Activated T-helper 1 cell treated with anti-CD3 and anti-CD28 coated beads, Interleukin-12 subunit alpha, Interleukin-12 subunit beta, Interleukin-2, Interleukin-4 antibody, amounts not matched to agents 30 ng/mL and 10 ng/mL and 1 ng/mL, durations not matched to agents 14 hours and 24 hours and 36 hours (primary cell): ENCODE measurements at places on chromosomes 3 and 15.

GRCh38 chr3:122615303-122615702 lies 37.9 kb downstream of the PARP15 start:
- no peaks in the 10 kb centered on the region for H3K27me3 ChIP-seq
- H3K27ac ChIP-seq, result no peak overlapping the region
- peaks cover 49% of the 10 kb centered on the region for H3K36me3 ChIP-seq
- peaks cover 6% of the 10 kb centered on the region for H3K4me1 ChIP-seq
- DNase-seq, result no peak

- H3K36me3 ChIP-seq, result no peaks in the 10 kb centered on the region
- H3K27me3 ChIP-seq, result peaks cover 6% of the 10 kb centered on the region
- DNase-seq, result no peak
- H3K4me3 ChIP-seq, result no peak overlapping the region
- H3K27ac ChIP-seq, result no peak overlapping the region
These were observed 13.2 kb upstream of the DNAJA4 start for GRCh38 chr15:78251136-78251535.

GRCh38 chr15:72197460-72198355 lies at the start of gene GRAMD2A:
Gene GRAMD2A, minus strand, starts transcription at chr15:72197787.
- DNase-seq, result no peak
- peaks cover 25% of the 10 kb centered on the region for H3K4me1 ChIP-seq
- H3K27ac ChIP-seq, result peak within 1 kb of the TSS; percentile 74
- peaks cover 33% of the 10 kb centered on the region for H3K36me3 ChIP-seq

GRCh38 chr3:117748131-117748530 lies 1038.6 kb downstream of the TUSC7 start:
- DNase-seq, result no peak
- H3K27me3 ChIP-seq, result no peaks in the 10 kb centered on the region
- H3K36me3 ChIP-seq, result no peaks in the 10 kb centered on the region
- H3K27ac ChIP-seq, result no peak overlapping the region
- H3K4me1 ChIP-seq, result no peaks in the 10 kb centered on the region

GRCh38 chr15:47565949-47566348 lies 151.4 kb upstream of the SEMA6D start:
- no peak overlapping the region for H3K27ac ChIP-seq
- H3K4me1 ChIP-seq, result no peaks in the 10 kb centered on the region
- no peak overlapping the region for H3K4me3 ChIP-seq
- H3K27me3 ChIP-seq, result no peaks in the 10 kb centered on the region

DNA sequence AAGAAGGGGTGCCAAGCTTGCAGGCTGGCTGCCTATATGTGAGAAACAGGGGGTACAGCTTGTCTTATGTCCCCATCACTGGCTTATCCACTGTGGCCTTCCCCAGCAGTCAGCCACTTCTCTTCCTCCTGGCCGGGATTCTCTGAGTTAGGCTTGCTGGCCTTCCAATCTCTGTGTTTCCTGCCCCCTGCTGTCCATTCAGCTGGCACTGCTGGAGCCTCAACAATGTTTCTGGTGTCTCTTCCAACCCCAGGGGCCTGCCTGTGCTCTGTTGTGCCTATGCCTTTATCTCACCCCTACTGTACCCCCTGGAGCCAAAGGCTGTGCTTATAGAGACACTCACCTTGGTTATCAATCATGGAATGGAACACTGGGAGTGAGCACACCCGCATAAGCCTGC lies 36.5 kb downstream of the ANAPC13 start:
- no peaks in the 10 kb centered on the region for H3K36me3 ChIP-seq
- DNase-seq, result no peak
- H3K27me3 ChIP-seq, result peaks cover 29% of the 10 kb centered on the region

DNA sequence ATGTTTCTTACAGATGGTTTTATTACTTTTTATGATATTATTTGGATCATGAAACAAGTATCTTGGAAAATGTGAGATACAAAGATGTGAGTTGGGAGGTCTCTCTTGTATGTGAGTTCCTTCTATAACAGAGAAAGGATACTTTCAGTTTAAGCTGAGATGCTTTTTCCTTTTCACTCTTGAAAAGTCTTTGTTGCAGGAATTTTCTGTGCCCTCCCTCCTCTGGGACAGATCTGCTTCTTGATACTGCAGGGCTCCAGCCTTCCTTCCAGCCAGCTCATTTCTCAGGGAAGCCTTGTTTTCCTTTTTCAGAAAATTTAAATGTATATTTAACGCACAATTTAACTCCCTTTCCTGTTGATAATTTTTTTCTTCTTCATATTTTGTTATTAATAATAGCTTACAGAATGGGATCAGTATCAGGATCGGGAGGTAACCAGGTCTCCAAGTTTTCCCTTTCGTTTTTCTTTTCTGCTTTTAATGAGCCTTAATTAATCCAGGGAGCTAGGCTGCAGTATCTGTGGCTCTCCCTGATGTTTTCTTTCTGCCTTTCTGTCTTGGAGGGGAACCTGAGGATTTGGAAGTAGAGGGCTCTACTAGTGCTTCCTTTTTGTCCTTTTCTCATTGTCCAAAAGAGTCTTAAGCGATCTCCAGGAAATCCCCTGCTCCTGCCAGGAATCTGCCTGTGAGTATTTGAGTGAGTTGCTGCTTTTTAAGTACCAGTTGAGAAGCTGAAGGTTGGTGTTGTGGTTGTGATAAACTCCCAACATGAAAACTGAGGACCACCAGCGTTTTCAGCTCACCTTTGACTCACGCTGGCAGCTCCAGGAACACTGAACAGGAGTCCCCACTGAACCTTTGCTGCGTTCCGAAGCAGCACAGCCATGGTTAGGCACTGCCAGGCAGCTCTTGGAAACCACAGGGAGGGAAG lies 105.7 kb downstream of the IGF1R start:
- no peak for DNase-seq
- no peak overlapping the region for H3K27ac ChIP-seq
- peaks cover 11% of the 10 kb centered on the region for H3K4me1 ChIP-seq
- no peak overlapping the region for H3K4me3 ChIP-seq
- H3K27me3 ChIP-seq, result no peaks in the 10 kb centered on the region

DNA sequence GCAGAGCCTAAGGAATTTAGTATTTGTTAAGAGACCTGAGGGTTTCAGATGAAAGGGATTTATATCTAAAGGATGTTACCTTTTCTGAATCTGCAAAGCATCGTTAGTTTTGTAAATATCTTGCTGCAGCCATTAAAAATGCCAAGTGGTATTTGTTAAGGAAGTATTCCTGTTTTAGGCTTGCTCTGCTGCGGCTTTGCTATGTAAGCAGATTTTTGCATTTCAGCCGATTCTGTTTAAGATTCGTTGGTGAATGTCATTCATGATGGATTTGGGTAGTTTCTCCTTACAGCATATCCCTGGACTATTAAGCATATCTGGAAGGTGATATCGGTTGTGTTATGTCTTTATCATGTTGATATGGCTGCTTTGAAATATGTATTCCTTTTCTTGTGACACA lies 1.0 kb downstream of the USP8 start:
- peak overlapping the region; percentile 98 for H3K4me3 ChIP-seq
- DNase-seq, result no peak
- peaks cover 8% of the 10 kb centered on the region for H3K36me3 ChIP-seq
- no peaks in the 10 kb centered on the region for H3K27me3 ChIP-seq
- H3K27ac ChIP-seq, result peak overlapping the region; percentile 92
